ENCODE measurements at places on chromosomes 7 and 10.

DNA sequence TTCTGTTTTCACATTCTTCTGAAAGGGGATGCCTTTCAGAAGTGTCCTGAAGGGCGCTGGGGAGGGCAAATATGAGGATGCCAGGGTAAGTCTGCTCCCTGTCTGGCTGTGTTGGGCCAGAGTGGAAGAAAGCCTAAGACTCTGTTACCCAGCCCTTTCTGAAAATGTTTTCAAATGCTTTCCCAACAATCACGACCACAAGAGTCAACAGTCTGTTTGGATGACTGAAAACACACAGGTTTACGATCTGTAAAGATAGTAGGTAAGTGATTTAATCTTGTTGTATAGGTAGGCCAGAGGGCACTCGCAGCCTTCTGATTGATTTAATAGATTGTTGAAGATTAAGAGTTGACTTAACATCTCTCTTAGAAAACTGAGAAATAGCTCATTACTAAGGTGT lies 13.2 kb downstream of the SGPL1 start:
- DNase-seq = no peak

DNA sequence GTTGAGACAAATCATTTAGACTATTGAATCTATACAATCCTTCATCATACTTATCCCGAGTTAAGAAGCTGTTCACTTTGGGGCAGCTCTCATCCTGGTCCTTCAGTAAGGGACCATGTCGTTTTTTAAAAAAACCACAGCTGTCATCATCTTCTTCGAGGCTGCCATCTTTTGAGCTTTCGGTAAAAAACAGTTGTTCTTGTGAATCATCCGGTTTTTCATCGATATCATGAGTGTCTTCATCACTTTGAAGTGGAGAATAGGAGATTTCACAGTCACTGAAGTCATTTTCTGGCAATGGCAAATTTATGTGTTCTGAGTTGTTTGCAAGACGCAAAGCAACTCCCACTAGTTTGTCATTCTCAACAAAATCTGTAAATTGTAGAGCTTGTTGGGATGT lies 3.9 kb downstream of the DCLRE1A start:
- no peak for DNase-seq

- DNase-seq = no peak
Observed at GRCh38 chr7:117448655-117449054, 21.4 kb upstream of the ASZ1 start.

GRCh38 chr10:91977491-91977890 lies 53.9 kb downstream of the BTAF1 start:
- no peak for DNase-seq

DNA sequence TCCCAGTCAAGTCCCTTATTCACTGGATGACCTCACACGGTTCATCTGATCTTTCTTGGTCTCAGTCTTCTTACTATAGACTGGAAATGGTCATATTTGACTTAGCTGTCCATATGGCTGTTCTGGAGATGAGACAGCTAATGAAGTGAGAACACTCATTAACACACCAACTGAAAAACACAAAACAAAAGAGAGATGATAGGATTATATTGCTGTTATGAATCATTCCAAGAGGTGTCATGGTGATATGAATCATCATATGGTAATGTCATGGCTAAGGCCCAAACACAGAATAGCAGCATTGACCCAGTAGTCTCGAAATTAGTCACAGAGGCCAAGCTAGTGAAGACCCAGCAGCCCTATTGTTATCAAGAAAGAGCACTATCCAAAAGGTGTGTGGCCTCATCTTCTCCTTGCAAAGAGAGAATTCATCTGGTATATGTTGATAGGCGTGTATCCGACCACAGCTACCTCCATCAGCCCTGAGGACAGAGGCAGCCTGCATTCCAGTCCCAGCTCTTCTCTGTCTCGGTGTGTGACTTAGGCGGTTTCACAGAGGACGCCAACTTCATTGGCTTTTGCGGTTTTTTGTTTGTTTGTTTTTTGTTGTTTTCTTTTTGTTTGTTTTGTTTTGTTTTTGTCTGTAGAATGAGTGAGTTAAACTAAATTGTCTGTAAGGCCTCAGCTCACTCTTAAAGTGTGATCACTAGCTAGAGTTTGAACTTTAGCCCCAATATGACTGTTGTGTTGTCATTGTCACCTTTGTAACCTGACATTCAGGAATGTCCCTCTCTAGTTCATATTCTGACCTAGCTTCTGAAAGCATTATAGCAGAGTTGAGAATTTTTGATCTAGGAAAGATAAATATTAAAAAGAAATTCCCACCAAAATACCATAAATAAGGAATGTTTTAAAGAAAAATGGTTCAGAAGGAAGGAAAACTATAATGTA lies 97.4 kb upstream of the PDCD4 start:
- no peak for DNase-seq

DNA sequence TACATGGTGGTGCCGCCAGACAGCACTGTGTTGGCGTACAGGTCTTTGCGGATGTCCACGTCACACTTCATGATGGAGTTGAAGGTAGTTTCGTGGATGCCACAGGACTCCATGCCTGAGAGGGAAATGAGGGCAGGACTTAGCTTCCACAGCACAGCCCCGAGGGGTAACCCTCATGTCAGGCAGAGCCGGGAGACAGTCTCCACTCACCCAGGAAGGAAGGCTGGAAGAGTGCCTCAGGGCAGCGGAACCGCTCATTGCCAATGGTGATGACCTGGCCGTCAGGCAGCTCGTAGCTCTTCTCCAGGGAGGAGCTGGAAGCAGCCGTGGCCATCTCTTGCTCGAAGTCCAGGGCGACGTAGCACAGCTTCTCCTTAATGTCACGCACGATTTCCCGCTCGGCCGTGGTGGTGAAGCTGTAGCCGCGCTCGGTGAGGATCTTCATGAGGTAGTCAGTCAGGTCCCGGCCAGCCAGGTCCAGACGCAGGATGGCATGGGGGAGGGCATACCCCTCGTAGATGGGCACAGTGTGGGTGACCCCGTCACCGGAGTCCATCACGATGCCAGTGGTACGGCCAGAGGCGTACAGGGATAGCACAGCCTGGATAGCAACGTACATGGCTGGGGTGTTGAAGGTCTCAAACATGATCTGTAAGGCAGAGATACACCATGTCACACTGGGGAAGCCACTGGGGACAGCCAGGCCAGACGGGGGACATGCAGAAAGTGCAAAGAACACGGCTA lies 104.6 kb upstream of the TNRC18 start:
- no peak for DNase-seq

GRCh38 chr7:142263598-142264380 lies 5.9 kb upstream of the PRSS58 start:
- no peak for DNase-seq

All from NT2/D1 (cell line).